Stimulated activated CD8-positive, alpha-beta memory T cell treated with anti-CD3 and anti-CD28 coated beads, Interleukin-7, amount 100 ng/mL, for 4 hours (primary cell): ENCODE measurements at places on chromosomes 13 and 19.

DNA sequence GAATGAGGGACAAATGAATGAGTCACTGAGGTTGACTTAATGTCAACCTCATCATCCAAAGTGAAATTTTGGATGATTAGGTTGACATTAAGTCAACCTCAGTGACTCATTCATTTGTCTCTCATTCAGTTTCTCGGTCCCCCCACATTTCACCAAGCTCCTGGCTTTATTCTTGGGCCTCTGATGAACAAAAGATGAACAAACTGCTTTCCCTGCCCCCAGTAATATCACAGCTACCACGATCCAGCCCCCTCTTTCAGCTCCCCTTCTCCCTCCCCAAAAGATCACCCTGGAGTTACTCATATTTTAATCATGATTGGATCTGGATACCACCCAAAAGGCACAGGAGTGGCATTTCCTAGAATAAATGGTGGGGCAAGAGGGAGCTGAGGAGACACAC lies 10.8 kb downstream of the CEACAM18 start:
- peak; percentile 2 for DNase-seq

DNA sequence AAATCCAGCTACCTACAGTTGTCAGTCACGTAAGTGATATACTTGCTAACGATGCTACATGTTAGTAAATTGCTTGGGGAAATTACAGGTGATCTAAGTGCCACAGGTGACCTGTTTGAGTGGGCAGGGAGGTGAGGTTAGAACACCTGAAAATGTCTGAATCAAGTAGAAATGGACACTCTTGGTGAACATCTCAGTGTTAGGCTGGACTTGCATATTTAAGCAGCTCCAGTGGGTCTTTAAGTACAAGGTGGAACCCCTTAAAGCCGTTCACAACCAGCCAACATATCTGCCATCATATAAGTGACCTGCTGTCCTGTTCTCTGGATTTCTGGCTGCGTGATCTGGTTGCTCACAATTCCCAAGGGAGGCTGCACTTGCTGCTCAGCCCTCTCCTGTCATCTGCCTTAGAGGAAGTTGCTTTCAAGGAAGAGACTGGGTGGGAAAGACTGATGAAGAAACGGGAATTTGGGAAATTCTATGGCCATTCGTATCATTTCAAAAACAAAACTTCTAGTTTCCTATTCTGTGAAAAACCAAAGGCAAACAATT lies 244.0 kb downstream of the DCLK1 start:
- DNase-seq: no peak

DNA sequence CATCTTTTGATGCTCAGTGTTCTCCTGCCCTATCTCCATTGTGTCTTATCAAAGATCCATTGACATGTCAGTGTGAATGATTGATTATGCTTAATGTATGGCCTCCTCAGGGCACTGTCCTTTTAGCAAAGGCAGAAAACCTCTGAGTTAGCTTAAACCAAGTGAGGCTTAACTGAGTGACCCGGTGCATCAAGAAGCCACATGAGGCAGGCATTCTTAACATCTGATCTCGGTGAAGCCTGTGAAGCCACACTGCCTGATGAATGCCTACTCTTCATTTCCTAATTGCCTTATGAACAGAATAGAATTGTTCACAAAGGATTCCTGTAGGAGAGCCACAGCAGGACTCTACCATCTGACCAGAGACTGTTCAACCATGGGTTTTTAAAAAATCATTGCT lies 168.1 kb upstream of the SOX21 start:
- no peak for DNase-seq

DNA sequence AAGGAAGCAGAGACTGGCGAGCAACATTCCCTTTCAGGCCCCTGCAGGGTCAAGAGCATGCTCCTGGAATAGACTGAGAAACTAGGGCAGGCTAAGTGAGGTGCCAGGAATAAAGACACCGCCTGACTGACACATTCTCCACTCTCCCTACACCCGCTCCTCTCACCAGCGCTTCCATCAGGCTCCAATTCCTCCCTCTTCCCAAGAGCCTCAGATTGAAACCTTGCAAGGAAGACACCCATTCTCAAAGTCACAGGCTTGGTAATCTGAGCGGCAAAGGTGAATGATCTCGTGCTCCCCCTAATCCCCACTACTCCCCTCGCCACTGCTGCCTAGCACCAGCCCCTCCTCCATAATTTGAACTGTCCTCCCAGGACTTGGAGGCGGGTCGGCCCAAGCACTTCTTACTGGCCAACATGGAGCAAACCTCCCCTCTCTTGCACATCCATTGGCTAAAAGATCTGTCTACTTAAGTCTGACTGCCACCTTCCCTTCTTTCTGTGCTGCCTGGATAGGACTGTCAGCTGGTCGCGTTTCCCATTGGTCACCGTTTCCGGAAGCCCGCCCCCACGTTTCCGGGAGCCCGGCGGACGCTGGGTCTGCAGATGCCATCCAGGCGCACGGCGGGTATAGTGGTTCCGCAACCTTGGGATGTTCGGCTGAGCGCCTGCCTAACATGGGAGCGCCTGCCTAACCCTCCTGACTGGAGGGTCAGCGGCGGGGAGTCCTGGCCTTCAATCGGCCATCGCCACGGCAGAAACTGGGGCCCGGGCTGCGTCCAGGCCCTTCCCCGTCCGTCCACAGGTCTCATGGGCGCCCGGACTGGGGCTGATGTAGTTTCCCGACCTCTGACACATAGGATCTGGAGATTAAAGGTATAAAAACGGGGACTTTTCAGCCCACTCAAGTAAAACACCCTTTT lies 33.6 kb downstream of the ZNF383 start:
- no peak for DNase-seq

DNA sequence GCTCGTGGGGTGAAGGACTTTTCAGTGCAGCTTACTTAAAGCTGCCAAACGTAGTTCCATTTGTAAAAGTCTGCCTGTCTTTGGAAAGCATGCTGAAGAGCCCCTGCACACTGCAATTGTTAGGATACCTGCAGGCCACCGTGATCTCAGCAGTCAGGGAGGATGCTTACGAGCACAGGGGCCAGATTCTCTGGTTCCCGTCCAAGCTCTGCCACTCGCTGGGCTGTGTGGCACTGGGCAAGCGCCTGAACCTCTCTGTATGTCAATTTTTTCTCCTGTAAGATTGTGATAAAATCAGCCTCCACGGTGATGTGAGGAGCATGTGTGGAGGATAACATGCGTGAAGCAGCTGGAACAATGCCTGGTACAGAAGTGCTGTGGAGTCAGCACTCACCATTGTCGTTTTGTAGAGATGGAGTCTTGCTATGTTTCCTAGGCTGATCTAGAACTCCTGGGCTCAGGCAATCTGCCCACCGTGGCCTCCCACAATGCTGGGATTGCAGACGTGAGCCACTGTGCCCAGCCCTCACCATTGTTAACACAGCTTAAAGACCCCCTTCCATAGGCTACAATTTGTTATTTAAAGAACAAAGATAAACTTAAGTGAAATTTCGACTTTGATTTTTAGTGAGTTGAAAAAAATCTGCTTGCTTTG lies 3.5 kb downstream of the ADPRHL1 start:
- no peak for DNase-seq

DNA sequence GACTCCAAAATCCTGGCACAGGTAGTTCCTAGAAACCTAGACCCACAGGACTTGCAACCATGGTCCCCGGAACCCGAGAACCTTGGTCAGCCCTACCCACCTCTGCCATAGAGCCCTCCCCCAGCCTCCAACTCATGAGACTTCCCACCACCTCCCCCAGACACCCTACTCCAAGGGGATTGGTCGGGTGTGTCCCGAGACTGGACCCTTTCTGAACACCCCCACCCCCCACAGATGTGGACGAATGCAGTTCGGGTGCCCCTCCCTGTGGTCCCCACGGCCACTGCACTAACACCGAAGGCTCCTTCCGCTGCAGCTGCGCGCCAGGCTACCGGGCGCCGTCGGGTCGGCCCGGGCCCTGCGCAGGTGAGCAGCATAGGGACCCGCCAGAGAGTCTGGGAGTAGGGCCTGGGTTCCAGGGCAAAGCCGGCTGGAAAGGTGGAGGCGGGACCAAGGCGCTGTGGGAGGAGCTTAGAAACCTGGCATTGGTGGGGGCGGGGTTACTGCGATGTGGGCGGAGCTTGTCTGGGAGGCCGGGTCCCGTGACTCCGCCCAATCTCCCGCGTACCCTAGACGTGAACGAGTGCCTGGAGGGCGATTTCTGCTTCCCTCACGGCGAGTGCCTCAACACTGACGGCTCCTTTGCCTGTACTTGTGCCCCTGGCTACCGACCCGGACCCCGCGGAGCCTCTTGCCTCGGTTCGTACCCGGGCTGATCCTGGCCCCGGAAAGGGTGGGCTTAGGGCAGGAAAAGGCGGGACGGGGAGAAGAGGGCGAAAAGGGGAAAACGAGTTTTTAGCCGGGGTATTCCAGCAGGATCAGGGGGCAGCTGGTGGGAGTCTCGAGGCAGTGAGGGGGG lies 11.9 kb downstream of the LTBP4 start:
- DNase-seq: peak; percentile 66

GRCh38 chr13:70284371-70284770 lies 176.1 kb upstream of the KLHL1 start:
- DNase-seq: no peak

GRCh38 chr19:5968431-5969373 lies 9.2 kb downstream of the RANBP3 start:
- DNase-seq: no peak

- DNase-seq: peak; percentile 41
Measured at GRCh38 chr19:3338541-3339181, 27.7 kb upstream of the NFIC start.
